Right ventricle myocardium inferior (tissue), 1 donor: ENCODE measurements at places on chromosomes 16 and 17. TPM values are rescaled to one million over a fixed set of nuclear protein-coding genes. Genes with fewer than 3 reads are reported as not detected.

KRT28 gene
- not detected for total RNA-seq

DNA sequence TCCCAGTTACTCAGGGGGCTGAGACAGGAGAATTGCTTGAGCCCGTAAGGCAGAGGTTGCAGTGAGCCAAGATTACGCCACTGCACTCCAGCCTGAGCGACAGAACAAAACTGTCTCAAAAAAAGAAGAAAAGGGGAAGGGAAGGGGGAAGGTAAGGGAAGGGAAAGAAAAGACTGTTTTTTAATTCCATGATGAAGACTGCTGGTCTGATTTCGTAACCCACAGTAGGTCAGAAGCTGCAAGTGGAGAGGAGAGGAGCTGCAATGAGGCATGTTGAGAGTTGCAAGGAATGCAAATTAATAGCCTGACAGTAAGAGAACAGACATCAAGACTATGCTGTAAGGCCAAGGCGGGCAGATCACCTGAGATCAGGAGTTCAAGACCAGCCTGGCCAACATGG, 33.3 kb downstream of the HELZ start:
- DNase-seq: no peak

DNA sequence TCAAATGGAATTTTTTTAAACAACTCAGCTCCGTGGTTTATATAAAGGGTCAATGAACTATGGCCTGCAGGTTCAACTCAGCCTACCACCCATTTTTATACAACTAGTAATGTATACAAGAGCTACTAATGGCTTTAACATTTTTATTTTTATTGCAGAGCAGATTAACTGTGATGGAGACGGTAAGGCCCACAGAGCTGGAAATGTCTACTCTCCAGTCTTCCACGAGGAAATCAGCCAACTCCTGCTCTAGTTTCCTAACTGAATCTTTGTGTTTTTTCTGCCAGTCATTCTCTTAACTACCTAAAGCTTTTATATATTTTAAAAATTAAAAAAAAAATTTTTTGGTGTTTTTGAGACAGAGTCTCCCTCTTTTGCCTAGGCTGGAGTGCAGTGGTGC, 385.1 kb upstream of the MAF start:
- no peak for DNase-seq

DNA sequence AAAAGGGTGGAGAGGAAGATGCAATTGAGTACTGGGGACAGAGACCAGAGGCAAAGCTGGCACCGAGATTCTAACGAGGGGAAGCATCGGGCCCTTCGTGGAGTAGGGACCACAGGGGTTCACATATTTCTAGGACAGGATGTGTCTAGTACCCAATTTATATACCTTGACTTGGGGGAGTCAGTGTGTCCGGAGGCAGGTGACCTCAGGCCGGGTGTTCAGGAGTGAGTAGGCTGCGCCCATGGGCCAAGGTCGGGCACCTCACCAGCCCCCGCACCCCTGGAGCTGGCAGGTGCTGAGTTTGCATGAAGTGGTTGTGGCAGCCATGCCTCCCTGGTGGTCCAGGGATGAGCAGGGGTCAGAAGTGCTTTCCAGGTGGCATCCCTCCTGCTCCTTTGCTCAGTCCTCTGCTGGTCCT, 8.6 kb upstream of the NXPH3 start:
- DNase-seq: peak; percentile 64

GPRC5B gene
- total RNA-seq: 90.0 TPM

DNA sequence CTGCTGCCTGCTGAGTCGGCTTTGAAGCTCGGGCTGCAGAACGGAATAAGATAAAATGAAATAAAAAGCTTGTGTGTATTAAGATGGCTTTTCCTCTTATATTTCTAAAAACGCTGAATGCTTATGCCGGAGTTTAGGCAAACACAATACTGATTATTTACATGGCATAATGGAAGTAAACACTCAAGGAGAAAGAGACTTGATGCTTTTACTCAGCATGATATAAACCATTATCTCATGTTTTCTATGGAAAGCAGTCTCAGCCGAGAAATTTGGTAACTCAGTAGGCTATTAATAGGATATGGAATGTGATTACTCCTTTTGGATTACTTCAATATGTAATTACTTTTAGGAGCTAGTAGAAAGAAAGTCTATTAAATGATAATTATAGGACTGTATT, 153.3 kb downstream of the CDH11 start:
- no peak for DNase-seq

DNA sequence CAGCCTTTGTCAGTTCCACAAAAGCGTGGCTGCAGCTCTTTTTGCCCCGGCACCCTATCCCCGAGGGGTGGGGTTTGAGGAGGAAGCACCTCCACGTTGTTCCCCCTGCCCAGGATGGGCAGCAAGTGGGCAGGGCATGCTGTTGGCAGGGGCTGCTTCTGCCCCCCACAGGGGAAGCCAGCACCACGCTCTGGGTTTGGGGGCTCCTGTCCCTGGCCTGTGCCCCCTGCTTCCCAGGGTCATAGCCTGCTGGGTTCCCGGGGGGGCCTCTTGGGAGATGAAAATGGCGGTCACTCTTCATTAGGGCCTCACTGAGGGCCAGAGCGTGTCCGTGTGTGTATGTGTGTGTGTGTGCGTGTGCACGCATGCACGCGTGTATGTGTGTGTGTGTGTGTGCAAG, 22.8 kb downstream of the LASP1 start:
- DNase-seq: no peak

GRCh38 chr17:5184288-5184687, 7.4 kb downstream of the ZNF594 start:
- no peak for DNase-seq

GRCh38 chr17:740240-741017, 8.0 kb downstream of the TLCD3A start:
- no peak for DNase-seq

SULT1A3 gene
- 10.3 TPM for total RNA-seq

PPY gene
- not detected for total RNA-seq

NAGPA gene
- total RNA-seq: 6.5 TPM

- no peak for DNase-seq
These were observed 66.5 kb downstream of the MGAT5B start for GRCh38 chr17:76934561-76935320.

GRCh38 chr17:1150863-1151600, 28.7 kb downstream of the ABR start:
- no peak for DNase-seq

- no peak for DNase-seq
These were observed 351.2 kb downstream of the UTP18 start for GRCh38 chr17:51611585-51611984.

DNA sequence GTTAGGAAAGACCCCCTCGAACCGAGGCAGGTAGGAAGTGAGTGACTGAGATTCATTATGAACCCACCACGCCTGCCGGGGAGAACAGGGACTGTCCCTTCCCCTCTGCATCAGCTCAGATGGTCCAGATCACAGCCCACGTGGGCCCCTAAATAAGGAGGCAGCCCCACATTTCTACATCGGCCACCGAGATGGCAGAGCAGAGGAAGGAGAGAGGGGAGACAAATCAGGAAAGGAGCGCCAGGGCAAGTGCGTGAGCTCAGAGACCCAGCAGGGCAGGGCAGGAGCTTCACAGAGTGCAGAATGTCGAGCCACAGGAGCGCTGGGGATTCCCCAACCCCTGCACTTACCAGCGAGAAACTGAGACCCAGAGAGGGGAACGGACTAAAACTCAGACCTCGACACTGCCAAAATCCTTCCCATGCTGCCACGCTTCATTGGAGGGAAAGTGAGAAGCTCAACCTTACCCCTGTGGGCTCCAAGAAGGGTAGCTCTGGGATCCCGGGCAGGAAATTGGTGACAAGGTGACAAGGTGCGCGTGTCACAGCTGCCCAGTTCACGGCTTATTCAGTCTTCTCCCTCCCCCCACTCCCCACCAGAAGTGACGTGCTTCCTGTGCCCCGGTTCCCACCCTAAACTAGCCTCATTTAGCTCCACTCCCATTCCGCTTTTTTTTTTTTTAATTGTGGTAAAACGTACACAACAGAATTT, at the start of gene ICAM2:
ICAM2 (minus strand) TSS at position 578 of the 711 bp plus-strand sequence. CDS start 13,942 bp downstream, outside the sequence.
- peak; percentile 80 for DNase-seq

NSRP1 gene
- total RNA-seq: 19.5 TPM

MPO gene
- 0.08 TPM for total RNA-seq

DNA sequence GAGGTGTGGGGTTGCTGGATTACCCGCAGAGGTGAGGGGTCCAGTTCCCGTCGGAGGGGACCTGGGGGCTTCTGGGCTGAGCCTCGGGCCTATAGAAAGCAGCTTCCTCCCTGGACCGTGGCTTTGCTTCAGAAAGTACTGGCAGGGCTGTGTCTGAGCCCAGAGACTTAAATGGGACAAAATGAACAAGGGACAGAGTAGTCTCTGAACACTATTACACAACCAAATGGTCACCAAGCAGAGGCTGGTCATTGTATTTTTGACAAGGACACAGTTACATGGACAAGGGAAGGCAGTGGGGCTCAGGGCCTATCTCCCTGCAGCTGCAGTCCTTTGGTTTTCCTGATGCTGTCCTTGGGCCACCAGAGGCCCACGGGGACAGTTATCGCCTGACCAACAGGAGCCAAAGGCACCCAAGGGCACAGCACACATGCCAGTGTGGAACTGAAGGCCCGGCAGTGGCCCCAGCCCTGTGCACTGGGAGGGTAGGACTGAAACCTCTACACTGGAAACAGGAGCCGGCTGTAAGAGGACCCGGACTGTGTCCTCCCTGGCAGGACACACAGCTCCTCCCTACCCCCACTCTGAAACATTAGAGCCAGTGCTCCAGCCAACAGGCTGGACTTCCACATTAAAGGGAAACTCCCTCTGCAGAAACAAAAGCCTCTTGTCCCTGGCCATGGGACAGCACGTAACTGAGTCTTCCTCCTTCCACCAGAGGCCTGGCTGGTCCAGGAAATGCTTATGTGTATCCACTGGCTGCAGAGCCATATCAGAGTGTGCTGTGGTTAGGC, 26.0 kb upstream of the ERN1 start:
- DNase-seq: peak; percentile 82

NKD1 gene
- total RNA-seq: 0.43 TPM

RHBDL3 gene
- 3.4 TPM for total RNA-seq

GRCh38 chr16:23055481-23055880, 93.8 kb downstream of the USP31 start:
- DNase-seq: no peak

DNA sequence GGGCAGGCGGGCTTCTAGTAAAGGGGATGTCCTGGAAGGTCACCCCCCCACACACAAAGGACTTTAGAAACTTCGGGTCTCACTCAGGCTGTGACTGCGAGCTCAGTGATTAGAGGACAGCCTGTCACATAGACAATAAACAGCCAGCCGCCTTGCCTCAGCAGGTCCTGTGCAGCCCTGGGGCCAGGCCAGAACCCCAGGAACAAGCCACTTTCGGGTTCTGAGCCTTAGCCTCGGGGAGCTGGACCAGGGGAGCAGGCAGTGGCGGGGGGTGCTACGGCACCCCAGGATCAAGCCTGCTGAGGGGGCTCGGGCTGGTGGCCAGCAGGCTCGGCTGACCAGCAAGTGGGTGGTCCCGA, 1.1 kb downstream of the GAS7 start:
- DNase-seq: peak; percentile 69

LPO gene
- total RNA-seq: not detected

- DNase-seq: no peak
These were observed 88.3 kb upstream of the CCL1 start for GRCh38 chr17:34451313-34451712.

GRCh38 chr17:57600074-57600473, 145.0 kb downstream of the CCDC182 start:
- no peak for DNase-seq

DNA sequence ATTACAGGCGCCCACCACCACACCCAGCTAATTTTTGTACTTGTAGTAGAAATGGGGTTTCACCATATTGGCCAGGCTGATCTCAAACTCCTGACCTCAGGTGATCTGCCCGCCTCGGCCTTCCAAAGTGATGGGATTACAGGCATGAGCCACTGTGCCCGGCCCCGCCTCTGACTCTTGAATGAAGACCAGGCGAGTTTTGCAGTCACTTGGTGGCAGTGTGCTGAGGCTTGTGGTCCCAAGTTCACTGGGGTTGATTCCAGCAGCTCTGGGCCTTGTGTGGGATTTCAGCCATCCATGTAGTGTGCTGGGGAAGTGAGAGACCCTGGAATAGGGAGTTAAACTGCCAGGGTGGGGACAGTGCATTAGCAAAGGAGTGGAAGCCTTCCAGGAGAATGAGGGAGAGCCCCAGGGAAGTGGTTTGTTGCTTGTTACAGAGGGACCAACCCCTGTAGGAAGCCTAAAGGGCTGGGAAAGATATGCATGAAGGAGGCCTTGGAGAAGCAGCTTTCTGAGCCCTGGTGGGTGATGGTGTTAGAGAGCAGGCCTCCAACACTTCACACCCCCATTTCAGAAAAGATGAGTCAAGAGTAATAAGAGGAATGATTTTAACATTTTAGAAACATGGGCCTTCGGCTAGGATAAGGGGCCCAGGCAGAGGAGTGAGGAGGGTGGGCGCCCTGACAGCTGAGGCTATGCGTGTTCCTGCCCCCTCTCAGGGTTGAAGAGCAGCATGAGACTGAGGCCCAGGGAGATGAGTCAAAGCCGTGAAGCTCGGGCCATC, 14.5 kb downstream of the PSKH1 start:
- DNase-seq: no peak

DNA sequence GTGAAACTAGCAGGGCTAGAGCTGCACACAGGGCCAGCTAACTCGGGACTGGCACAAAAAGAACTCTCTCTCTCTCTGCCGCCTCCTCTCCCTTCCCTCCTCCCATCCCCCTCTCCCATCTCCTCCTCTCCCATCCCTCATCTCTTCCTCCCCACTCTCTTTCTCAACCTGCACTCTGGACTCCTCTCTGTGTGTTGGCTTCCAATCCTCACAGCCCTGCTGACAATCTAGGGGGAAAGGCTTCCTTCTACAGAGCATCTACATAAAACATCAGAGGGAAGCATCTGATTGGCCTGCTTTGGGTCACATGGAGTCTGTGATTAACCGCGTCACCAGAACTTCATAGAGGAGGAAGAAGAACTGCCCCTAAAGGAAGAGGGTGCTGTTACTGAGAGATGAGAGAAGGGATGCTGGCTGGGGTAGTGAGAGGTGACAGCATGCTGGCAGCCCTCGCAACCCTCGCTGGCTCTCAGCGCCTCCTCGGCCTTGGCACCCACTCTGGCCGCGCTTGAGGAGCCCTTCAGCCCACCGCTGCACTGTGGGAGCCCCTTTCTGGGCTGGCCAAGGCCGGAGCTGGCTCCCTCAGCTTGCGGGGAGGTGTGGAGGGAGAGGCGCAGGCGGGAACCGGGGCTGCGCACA, 12.8 kb upstream of the ZFP90 start:
- DNase-seq: no peak

- no peak for DNase-seq
These were observed 119.1 kb upstream of the ZFHX3 start for GRCh38 chr16:73166947-73167550.

GRCh38 chr16:10239640-10240039, 57.4 kb upstream of the GRIN2A start:
- no peak for DNase-seq

DNA sequence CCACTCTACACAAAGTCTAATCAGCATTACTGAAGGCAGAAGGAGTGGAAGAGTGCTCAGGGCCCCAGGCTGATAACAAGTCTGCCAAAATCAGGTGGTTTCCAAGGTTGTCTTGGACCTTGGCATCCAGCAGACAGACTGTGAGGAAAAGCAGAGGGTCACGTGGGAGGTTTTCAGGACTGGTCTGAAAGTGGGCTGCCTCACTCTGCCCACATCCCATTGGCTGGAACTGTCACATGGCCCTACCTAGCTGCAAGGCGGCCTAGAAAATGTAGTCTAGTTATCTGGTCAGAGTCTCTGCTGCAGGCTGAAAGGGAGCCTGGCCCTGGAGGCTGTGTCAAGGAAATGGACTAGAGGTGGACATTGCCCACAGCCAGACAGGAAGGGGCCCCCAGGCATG, 310.7 kb upstream of the ASIC2 start:
- DNase-seq: no peak
